ENCODE measurements at places on chromosomes 12 and 14. TPM values are rescaled to one million over a fixed set of nuclear protein-coding genes. Genes with fewer than 3 reads are reported as not detected.

DNA sequence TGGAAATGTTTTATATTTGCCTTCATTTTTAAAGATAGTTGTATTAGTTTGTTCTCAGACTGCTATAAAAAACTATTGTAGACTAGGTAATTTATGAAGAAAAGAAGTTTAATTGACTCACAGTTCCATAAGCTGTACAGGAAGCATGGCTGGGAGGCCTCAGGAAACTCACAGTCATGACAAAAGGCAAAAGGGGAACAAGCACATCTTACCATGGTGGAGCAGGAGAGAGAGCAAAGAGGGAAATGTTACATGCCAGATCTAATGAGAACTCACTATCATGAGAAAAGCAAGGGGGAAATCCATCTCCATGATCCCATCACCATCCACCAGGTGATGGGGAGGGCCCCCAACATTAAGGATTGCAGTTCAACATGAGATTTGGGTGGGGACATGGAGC lies 35.5 kb upstream of the UNC79 start:
- no peak for DNase-seq

The KRT77 gene
- polyA plus RNA-seq = 2.2 TPM

DNA sequence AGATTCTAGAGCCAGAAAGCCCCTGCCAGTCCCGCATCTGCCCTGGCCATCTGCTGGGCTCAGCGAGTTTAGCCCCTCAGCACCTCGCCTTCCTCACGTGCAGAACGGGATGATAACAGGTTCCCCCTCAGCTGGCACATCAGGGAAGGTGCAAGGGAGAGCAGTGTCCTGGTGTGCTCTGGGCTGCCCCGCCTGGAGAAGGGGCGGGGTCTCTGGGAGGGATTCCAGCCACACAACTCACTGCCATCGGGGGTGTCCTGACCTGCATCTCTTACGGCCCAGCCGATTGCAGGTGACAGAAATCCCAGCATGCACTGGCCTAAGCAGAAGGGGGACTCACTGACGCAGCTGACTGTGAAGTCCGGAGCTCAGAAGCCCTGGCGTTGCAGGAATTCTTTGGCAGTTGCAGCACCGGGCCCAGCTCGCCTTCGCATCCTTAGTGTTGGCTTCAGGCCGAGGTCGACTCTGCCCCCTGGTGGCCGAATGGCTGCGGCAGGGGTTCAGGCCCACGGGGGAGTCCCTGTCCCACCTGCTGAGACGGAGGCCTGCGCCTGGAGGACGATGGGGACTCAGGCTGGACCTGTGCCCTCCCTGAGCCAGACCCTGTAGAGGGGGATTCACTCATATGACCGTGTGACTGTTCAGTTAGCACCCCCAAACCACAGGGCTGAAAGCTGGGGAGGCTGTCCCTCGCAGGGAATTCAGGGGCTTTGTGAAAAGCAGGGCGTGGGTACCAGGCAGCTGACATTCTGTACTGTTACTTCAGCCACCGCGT lies 178.6 kb downstream of the ADGRD1 start:
- no peak for DNase-seq

The KSR2 gene
- polyA plus RNA-seq = 5.9 TPM

GRCh38 chr12:113052326-113052725 lies 4.2 kb upstream of the DTX1 start:
- DNase-seq = no peak

The CIROP gene
- polyA plus RNA-seq = 0.06 TPM

DNA sequence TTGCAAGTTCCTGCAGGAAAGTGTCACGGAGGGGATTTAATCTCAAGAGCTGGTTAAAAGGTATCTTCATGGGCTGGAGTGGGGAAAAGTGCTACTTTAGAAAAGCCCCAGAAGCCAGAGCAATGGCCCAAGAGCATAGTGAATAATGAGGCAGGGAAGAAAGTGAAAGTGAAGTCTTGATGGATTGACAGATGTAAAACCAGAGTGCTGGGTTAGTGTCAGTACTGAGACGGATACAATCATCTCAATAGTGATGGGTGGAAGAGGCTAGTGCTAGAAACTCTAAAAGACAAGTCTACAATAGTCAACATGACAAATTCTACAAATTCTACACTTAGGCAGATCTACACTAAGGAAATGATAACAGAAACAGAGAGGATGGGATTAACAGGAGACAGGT lies 68.1 kb downstream of the CIT start:
- DNase-seq = no peak

GRCh38 chr14:50831726-50832168 lies 785 bp upstream of the NIN start:
- no peak for DNase-seq

Measured in spinal cord (tissue), 10 donors.